ENCODE measurements at places on chromosomes 5 and 9.

DNA sequence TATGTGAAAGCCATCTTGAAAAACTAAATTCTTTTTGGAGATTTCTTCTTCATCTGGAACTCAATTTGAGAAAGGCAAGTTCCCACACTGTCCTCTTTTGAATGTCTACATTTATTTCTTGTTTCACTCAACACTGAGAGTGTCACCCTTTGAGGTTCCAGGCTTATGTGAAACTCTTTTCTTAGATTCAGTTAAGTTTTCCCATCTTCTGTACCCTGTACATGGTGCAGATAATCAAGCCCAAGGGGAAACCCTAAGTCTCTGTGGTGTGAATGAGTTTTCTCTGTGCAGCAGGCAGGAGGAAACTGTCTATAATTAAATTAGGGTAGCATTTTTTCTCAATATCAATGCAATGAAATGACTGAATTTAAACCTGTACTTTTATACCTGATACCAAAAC is 72.3 kb upstream of the PRLR start:
- no peak overlapping the region for H3K27ac ChIP-seq
- H3K4me3 ChIP-seq = no peak overlapping the region
- peaks cover 10% of the 10 kb centered on the region for H3K4me1 ChIP-seq
- H3K27me3 ChIP-seq = no peaks in the 10 kb centered on the region
- no peaks in the 10 kb centered on the region for H3K36me3 ChIP-seq

DNA sequence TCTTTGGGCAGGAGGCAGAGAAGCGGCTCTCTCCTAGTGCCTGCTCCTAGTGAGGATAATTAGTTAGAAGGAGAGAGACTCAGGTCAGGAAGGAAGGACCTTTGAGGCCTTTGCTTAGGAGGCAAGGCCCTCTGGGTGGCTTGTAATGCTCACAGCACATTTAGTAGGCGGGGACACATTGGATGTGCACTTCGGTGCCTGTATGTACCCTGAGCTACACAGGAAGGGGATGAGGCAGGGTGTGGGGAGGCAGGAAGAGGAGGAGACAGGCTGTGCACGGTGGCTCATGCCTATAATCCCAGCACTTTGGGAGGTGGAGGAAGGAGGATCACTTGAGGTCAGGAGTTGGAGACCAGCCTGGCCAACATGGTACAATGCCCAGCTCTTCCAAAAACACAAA is 7.2 kb upstream of the LCN2 start:
- H3K4me1 ChIP-seq = no peaks in the 10 kb centered on the region
- no peaks in the 10 kb centered on the region for H3K36me3 ChIP-seq
- DNase-seq = no peak
- no peak overlapping the region for H3K4me3 ChIP-seq

DNA sequence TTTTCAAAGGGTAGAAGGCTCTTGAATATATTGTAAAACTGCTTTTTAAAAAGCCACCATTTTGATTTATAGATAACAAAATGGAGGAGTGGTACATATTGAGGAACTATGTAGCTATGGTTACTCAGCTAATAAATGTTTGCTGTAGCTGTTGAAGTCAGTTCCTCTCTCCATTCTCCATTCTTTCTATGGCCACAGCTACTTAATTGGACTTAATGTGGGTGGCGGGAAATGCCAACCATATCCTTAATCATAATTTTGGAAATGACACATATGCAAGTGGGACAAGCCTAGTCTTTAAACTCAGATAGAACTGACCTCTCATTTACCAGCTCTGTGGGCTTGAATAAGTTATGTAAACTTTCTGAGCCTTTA is 10.6 kb downstream of the CDKN2A start:
- H3K36me3 ChIP-seq = no peaks in the 10 kb centered on the region
- H3K27ac ChIP-seq = no peak overlapping the region
- peaks cover 96% of the 10 kb centered on the region for H3K27me3 ChIP-seq
- H3K4me1 ChIP-seq = no peaks in the 10 kb centered on the region

- DNase-seq = no peak
- no peak overlapping the region for H3K27ac ChIP-seq
- peaks cover 2% of the 10 kb centered on the region for H3K4me1 ChIP-seq
- no peak overlapping the region for H3K4me3 ChIP-seq
Observed at GRCh38 chr9:121143771-121144170, 57.9 kb downstream of the RAB14 start.
